ENCODE measurements at places on chromosomes 6 and 20. TPM values are rescaled to one million over a fixed set of nuclear protein-coding genes. Genes with fewer than 3 reads are reported as not detected.

The CGA gene
- not detected for total RNA-seq

GRCh38 chr6:81293896-81294295 lies 458.6 kb downstream of the TENT5A start:
- no peak for DNase-seq

GRCh38 chr20:47274401-47275108 lies 81.9 kb downstream of the ZMYND8 start:
- DNase-seq, result no peak

DNA sequence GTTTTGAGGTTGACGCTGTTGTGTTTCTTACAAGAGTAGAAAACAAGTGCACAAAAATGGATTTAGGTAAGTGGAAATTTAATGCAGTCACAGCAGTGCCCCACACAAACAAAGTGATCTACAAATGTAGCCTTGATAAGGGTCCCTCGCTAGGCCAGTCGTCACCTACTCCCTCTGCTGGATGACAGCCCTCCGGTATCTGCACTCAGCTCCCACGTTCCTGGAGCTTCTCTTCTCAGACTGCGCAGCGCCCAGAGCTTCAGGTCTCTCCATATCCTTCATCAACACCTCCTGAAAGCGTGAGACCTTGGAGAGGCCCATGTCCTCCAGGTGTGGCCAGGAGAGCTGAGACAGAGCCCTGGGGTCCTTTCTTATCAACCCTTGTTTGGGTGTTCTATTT lies 58.3 kb upstream of the MAP3K4 start:
- DNase-seq, result no peak

The TINAG gene
- total RNA-seq, result not detected

GRCh38 chr6:45714741-45715507 lies 300.7 kb downstream of the CLIC5 start:
- peak; percentile 30 for DNase-seq

The PTPRT gene
- not detected for total RNA-seq

The CST2 gene
- total RNA-seq, result not detected

The ULBP3 gene
- 2.9 TPM for total RNA-seq

- DNase-seq, result no peak
Measured at GRCh38 chr6:87669051-87669450, 33.0 kb downstream of the AKIRIN2 start.

The EYS gene
- total RNA-seq, result not detected

The MCHR2 gene
- total RNA-seq, result not detected

GRCh38 chr20:1121429-1121828 lies 3.0 kb downstream of the PSMF1 start:
- DNase-seq, result no peak

- no peak for DNase-seq
Measured at GRCh38 chr6:52691718-52692117, 20.8 kb downstream of the TMEM14A start.
